ENCODE measurements at places on chromosomes 5 and 9. TPM values are rescaled to one million over a fixed set of nuclear protein-coding genes. Genes with fewer than 3 reads are reported as not detected.

GRCh38 chr9:115845648-115846312, 307.8 kb upstream of the PAPPA start:
- no peak for DNase-seq
- no peak overlapping the region for H3K4me3 ChIP-seq
- peaks cover 2% of the 10 kb centered on the region for H3K27me3 ChIP-seq
- no peaks in the 10 kb centered on the region for H3K36me3 ChIP-seq
- no peaks in the 10 kb centered on the region for H3K4me1 ChIP-seq
- H3K27ac ChIP-seq, result no peak overlapping the region

GRCh38 chr5:116372931-116373597, 201.6 kb downstream of the SEMA6A start:
- no peak for DNase-seq
- no peak overlapping the region for H3K4me3 ChIP-seq
- no peaks in the 10 kb centered on the region for H3K27me3 ChIP-seq
- H3K4me1 ChIP-seq, result peaks cover 7% of the 10 kb centered on the region

NR4A3 gene
- 0.09 TPM for total RNA-seq

DNA sequence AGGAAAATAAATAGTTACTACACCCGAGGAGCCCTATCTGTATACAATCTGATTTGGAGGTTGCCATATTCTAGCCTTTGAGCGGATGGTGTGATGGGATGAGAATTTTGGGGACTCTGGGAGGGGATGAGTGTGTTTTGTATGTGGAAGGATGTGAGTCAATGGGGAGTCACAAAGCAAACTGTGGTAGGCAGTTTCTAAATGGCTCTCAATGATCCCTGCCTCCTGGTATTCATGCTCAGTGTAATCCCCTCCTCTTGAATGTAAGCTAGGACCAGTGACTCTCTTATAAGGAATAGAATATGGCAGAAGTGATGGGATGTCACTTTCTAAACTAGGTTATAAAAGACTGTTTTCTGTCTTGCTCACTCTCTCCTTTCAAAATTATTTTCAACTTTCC, 205.7 kb upstream of the RIOK2 start:
- H3K4me1 ChIP-seq, result no peaks in the 10 kb centered on the region
- H3K27me3 ChIP-seq, result no peaks in the 10 kb centered on the region
- no peaks in the 10 kb centered on the region for H3K36me3 ChIP-seq
- H3K27ac ChIP-seq, result no peak overlapping the region
- no peak overlapping the region for H3K4me3 ChIP-seq
- no peak for DNase-seq

PFN3 gene
- total RNA-seq, result not detected

ANKRD55 gene
- total RNA-seq, result 0.37 TPM

HK3 gene
- 25.5 TPM for total RNA-seq
